ENCODE measurements at places on chromosomes 4 and X. TPM values are rescaled to one million over a fixed set of nuclear protein-coding genes. Genes with fewer than 3 reads are reported as not detected.

DNA sequence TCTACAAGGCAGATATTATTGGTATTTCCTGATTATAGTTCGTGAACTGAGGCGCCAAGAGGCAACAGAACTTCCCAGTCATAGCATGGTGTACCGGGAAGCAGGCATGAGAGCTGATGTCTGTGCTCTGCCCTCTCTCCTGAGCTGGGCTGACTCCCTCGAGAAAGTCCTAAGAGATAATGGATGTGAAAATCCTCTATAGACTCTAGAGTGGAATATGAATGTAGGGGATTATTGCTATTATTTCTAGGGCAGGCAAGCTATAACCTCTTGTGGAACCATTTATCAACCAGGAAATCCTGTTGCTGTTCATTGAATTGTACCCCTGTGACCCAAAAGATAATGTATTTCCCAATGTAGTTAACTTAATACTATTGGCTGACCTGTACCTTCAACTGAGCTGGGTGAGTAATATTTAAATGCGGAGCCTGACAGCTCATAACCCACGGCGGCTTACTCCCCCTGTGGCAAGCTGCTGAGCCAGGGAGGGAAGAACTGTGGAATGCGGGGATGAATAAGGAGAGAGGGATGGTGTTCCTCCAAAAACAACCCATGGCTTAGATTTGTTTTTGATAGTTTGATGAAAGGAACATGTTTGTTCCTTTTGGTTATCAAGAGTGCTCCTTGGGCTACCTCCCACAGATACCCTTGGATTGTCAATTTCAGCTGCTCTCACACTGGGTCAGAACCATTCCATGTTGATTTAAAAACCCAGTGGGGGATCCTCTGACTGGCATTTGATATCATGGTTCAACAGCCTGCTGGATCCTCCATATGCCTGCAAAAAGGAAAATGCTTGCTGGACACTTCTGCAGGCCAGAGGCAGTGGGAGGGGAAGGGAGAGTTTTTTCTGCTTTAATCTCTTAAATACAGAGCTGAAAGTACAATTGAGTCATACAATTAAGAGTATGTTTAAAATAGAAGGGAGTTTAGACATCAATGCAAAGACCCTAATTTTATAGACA is 339.0 kb upstream of the BOD1L1 start:
- no peaks in the 10 kb centered on the region for H3K27me3 ChIP-seq
- H3K4me1 ChIP-seq = no peaks in the 10 kb centered on the region
- no peak overlapping the region for H3K4me3 ChIP-seq

- H3K4me3 ChIP-seq = no peak overlapping the region
- no peak for DNase-seq
- no peaks in the 10 kb centered on the region for H3K27me3 ChIP-seq
- no peak overlapping the region for H3K27ac ChIP-seq
Observed at GRCh38 chr4:115865736-115866135, 752.3 kb upstream of the NDST4 start.

Gene PNMA5
- total RNA-seq = not detected

DNA sequence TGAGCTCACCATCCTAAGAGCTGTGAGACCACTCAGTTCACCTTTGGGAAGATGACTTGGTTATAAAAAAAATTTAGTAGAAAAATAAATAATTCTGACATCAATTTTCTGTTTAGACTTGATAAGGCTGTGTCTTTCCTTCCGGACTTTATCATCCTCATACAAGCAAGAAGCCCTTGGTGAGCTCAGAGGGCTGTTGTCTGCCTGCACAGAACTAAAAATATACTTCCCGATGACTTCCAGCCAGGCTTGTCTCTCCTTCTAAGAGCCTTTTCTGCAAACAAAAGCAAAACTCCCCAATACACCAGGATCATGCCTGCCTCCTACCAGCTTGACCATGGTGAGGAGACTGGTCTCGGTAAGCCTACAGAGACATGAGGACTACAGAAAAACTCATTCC is 58.3 kb upstream of the PHOX2B start:
- H3K4me1 ChIP-seq = no peaks in the 10 kb centered on the region
- DNase-seq = no peak
- H3K27ac ChIP-seq = no peak overlapping the region
- H3K36me3 ChIP-seq = no peaks in the 10 kb centered on the region
- no peak overlapping the region for H3K4me3 ChIP-seq

- no peak for DNase-seq
- no peak overlapping the region for H3K4me3 ChIP-seq
- H3K4me1 ChIP-seq = no peaks in the 10 kb centered on the region
- H3K36me3 ChIP-seq = no peaks in the 10 kb centered on the region
- H3K27ac ChIP-seq = no peak overlapping the region
Observed at GRCh38 chr4:71241501-71242288, 97.1 kb upstream of the SLC4A4 start.

Gene CD40LG
- total RNA-seq = 0.36 TPM

Gene CCSER1
- 1.8 TPM for total RNA-seq

GRCh38 chrX:120562569-120562926 is 1.8 kb upstream of the CUL4B start:
- peaks cover 10% of the 10 kb centered on the region for H3K4me1 ChIP-seq
- no peaks in the 10 kb centered on the region for H3K36me3 ChIP-seq
- no peak overlapping the region for H3K4me3 ChIP-seq
- DNase-seq = no peak

DNA sequence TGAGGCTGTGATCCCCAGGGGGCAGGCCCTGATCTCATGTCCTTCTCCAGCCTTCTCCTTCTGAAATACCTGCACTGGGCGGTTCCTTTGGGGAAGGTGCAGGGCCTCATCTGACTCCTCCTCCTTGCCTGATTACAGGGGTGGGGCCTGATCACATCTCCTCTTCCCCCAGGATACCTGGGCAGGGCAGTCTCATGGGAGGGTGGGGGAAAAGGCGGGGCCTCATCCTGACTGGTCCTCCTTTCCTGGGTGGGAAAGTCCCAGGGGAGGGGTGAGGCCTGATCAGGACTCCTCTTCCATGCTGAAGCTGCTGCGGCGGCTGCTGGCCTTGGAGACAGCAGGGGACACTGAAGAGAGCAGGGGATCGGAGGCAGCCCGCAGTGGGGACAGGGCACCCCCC is 13.3 kb downstream of the TFE3 start:
- no peak overlapping the region for H3K4me3 ChIP-seq
- H3K27me3 ChIP-seq = no peaks in the 10 kb centered on the region
- H3K4me1 ChIP-seq = peaks cover 7% of the 10 kb centered on the region
- no peak overlapping the region for H3K27ac ChIP-seq
- peaks cover 8% of the 10 kb centered on the region for H3K36me3 ChIP-seq
- DNase-seq = no peak

- no peak for DNase-seq
- no peaks in the 10 kb centered on the region for H3K27me3 ChIP-seq
- no peaks in the 10 kb centered on the region for H3K36me3 ChIP-seq
- H3K4me1 ChIP-seq = no peaks in the 10 kb centered on the region
- no peak overlapping the region for H3K27ac ChIP-seq
- H3K4me3 ChIP-seq = no peak overlapping the region
Observed at GRCh38 chrX:10741003-10741402, 120.6 kb upstream of the MID1 start.

Gene PWWP3B
- total RNA-seq = 0.36 TPM

Gene VCX3B
- total RNA-seq = not detected
